Stimulated activated CD4-positive, alpha-beta T cell treated with anti-CD3 and anti-CD28 coated beads, Interleukin-15, amount 100 ng/mL, for 1 hour (primary cell): ENCODE measurements at places on chromosomes 3 and 15.

- no peak for DNase-seq
Observed at GRCh38 chr3:107782054-107782453, 259.3 kb downstream of the BBX start.

- DNase-seq: no peak
Observed at GRCh38 chr15:51144021-51144532, 49.4 kb upstream of the TNFAIP8L3 start.

DNA sequence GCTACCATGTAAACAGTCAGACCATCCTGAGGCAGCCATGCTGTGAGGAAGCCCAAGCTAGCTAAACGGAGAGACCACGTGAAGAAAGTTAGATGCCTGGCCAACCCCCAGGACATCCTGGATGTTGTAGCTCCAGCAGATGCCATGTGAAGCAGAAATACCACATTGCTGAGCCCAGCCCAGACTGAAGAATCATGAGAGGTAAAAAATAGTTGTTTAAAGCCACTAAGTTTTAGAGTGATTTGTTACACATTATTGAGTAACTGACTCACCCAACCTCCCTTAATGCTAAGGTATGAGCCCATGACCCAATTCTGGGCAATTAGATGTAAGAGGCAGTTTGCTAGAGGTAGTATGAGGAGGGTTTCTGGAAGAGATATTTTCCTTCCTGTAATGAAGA lies 200.5 kb downstream of the THRB start:
- DNase-seq: no peak

- no peak for DNase-seq
Observed at GRCh38 chr3:20056725-20057611, 16.7 kb downstream of the KAT2B start.

DNA sequence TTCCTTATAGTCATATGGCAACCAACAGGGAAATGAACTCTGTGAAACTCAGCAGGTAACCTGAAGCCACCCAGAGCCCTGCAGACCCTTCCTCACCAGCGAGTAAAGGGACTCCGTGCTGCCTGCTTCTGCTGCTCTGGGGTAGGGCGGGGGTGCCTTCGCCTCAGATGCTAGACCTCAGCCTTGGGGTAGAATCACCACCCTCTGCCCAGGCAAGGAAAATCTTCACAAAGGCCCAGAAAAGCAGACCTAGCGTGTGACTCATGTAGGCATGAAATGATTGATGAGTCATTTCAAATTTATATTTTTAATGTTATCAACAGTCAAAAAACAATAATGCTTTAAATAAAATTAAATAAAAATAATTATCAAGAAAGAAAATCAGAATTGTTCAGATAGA lies 6.6 kb downstream of the STIMATE start:
- no peak for DNase-seq

- DNase-seq: no peak
Observed at GRCh38 chr3:16480861-16481545, 32.5 kb downstream of the RFTN1 start.

GRCh38 chr3:197001972-197002700 lies 27.5 kb downstream of the MELTF start:
- no peak for DNase-seq

DNA sequence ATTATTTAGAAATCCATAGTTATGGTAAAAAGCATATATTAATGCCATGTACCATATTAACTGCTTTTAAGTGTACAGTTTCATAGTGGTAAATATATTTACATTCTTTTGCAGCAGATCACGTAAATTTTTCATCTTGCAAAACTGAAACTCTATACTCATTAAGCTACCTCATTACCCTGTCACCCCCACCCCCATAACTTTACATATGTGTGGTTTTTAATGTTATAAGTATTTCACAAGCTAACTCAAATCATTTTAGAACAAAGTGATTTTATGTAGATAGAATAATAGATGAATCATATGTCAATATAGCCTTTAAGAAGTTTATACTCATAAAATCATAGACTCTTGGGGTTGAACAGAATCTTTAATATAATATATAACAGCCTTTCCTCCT lies 7.1 kb upstream of the TP63 start:
- DNase-seq: no peak

DNA sequence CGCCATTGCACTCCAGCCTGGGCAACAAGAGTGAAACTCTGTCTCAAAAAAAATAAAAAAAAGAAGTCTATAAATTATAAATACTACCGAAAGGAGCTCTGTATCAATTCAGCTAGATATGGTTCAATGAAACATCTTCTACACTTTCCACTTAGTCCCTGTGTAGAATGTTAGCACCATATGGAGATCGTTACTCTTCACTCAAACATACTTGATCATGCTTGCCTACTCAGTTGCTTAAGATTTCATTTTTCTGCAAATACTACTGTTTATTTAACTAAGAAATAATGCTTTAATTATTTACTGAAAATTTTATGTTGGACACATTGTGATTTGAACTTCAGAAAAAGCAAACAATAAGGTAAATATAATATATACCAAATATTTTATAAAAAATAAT lies 17.1 kb upstream of the NANOGP8 start:
- DNase-seq: no peak

- no peak for DNase-seq
Observed at GRCh38 chr3:299590-300301, 103.2 kb downstream of the CHL1 start.

GRCh38 chr3:46438831-46439230 lies 25.9 kb downstream of the LTF start:
- no peak for DNase-seq

GRCh38 chr3:120144267-120144666 lies 50.0 kb upstream of the GSK3B start:
- no peak for DNase-seq

DNA sequence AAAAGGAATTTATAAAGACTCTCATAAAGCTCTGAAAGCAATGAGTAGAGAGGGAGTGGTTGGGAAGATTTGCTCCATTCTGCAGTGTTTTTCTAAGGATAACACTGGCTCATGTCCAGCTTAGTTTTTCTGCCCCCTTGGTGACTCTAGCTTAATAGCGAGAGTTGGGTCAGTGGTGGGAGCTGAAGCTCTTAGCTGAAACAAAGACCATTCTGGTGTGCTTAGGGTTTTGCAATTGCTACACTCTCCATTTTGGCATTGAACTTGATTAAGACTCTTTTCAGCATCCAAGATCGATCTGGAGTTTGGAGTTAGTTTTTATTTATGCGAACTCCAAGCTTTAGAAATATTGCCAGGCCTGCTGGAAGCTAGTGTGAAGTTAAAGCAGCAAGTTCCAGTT lies 98.0 kb downstream of the ATG7 start:
- no peak for DNase-seq

GRCh38 chr3:25856902-25857518 lies 67.1 kb downstream of the OXSM start:
- DNase-seq: no peak

DNA sequence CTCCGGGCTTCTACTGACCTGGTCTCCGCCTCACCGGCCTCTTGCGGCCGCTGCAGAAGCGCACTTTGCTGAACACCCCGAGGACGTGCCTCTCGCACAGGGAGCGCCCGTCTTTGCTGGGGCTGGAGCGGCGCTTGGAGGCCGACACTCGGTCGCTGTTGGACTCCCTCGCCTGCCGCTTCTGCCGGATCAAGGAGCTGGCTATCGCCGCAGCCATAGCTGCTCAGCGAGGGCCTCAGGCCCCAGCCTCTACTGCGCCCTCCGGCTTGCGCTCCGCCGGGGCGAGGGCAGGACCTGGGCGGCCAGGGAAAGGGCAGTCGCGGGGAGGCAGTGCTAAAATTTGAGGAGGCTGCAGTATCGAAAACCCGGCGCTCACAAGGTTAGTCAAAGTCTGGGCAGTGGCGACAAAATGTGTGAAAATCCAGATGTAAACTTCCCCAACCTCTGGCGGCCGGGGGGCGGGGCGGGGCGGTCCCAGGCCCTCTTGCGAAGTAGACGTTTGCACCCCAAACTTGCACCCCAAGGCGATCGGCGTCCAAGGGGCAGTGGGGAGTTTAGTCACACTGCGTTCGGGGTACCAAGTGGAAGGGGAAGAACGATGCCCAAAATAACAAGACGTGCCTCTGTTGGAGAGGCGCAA lies 319.2 kb downstream of the FGF12 start:
- no peak for DNase-seq
